CD4-positive, alpha-beta T cell (primary cell): ENCODE measurements at places on chromosomes 3 and 15.

DNA sequence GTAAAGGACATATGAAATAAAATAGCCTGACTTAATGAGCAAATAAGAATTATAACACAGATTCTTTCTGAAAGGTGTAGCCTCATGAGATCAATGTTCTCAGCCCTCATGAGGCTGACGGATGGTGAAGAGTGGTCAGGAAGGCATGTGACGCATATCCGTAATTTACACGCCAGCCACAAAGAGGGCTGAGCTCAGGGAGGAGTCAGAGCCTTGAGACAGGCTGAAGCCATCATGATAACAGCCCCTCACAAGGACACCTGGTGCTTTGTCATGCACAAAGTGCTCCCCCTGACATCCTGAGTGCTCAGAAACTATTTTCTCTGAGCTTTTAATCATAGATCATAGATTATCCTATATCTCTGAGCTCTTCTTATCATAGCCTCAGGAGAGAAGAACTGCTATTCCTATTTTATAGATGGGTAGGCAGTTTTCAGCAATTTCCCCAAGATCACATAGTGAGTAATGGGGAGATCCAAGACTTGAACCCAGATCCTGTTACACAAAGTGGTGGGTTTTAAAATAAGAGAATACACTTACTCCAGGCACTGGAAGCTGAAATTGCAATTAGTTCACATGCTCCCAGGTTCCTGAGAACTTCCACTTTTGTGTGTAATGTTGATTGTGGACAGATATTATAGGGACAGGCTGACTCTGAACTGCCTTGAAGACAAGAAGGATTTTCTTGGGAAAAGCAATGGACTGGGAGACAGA, 267.1 kb downstream of the RPLP1 start:
- peak; percentile 90 for DNase-seq

- no peak for DNase-seq
Measured at GRCh38 chr15:32802286-32802936, 84.6 kb downstream of the GREM1 start.

GRCh38 chr3:10366651-10367101, 45.8 kb upstream of the SEC13 start:
- no peak for DNase-seq

DNA sequence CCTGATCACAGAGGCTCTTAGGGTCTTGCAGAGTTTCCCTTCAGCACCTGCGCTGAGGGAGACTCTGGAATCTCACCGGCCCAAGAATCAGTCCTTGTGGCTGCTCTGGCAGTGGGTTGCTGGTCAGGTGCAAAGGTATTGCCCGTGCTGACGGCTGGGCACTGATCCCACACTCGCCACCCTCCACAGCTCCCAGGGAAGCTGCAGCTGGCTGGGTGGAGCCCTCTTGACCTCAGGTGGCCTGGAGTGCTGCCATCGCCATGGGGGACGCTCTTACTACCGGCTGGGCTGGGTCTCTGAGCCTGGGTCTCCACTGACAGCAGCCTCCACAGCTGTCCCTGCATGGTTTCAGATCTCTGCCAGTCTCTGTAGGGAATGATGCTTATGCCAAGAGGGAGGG, 52.6 kb upstream of the EPHB3 start:
- no peak for DNase-seq

DNA sequence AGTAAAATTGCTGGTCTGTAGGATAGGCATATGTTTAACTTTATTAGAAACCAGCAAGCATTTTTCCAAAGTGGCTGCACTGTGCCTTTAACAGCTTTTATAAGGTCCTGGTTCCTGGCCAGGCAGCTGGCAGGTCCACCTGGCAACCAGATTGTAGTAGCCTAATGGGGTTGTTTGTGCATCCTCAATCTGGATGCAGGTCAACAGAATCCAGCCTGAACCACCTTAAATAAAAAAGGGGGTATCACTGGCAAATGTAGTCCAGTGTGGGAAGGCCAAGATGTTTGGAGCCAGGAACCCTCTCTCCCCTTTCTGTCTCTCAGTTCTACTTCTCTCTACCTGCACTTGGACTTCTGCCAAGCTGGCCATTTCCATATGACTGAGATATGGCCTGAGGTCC, 200.3 kb downstream of the ZNF621 start:
- no peak for DNase-seq

DNA sequence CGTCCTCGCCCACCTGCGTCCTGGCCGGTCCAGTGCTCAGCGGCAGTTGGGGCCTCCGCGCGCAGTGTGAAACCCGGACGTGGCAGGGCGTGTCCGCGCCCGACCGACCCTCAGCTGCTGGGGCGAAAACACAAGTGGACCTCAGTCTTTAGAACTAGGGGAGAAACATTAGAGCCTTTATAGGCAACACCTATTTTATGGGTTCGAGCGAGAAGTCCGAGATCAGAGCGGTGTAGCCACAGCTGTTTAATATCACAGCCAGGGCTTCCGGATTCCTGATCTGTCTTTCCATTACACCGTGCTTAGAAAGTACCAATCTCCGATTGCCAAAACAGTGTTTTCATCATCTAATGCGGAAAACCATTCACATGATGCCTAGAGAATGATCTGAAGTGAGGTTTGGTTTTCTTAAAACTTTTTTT, 506 bp downstream of the RAD51 start:
- no peak for DNase-seq

DNA sequence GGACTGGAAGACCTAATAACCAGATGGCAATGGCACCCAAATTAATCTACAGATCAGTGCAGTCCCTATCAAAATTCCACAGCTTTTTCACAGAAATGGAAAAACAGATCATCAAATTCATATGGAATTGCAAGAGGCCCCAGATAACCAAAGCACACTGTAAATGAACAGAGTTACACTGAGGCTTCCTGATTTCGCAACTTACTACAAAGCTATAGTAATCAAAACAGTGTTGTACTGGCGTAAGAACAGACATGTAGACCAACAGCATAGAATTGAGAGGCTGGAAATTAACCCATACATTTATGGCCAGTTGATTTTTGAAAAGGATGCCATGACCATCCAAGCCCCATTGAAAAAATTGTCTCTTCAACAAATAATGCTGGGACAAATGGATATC, 16.2 kb downstream of the XPC start:
- DNase-seq = no peak
